ENCODE measurements at places on chromosomes 1 and 21.

DNA sequence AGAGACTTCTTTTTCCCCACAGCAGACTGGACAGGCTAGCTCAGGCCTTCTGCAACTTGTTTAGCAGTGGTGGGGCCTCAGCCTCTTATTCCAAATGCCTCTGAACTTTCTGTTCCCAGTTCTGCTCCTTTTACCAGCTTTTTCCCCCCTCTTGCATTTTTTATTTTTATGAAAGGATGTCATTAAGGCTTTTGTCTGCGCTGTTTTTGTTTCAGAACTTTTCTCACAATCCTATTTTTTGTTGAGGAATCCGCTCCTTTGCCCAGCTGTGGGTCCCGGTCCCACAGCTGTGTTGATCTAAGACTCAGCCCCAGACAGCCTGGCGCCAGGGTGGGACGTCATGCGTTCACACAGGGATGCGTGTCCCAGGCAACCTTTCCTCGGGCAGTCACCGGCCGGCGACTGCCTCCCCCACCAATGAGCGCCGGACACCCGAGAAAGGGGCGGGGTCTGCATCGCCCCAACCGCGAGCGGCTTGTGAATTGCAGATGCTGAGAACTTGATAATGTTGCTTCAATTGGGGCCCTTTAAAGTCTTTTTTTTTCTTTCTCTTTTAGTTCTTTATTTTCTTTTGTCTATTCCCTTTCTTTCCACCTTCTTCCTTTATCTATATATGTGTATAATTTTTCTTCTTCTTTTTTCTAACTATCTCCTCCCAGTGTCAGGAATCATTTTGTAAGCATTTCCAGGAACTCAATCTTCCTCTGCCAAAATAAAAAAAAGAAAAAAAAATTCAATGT is 3.0 kb upstream of the ID3 start:
- no peak for DNase-seq

DNA sequence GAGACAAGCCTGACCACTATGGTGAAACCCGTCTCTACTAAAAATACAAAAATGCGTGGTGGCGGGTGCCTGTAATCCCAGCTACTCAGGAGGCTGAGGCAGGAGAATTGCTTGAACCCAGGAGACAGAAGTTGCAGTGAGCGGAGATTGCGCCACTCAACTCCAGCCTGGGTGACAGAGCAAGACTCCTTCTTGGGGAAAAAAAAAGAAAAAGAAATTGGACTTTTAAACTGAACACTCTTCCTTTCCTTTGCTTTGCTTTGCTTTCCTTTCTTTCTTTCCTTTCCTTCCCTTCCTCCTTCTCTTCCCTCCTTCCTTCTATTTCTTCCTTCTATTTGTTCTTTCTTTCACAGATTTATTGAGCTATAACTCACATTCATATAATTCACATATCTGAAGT is 43.3 kb upstream of the PUM1 start:
- no peak for DNase-seq

DNA sequence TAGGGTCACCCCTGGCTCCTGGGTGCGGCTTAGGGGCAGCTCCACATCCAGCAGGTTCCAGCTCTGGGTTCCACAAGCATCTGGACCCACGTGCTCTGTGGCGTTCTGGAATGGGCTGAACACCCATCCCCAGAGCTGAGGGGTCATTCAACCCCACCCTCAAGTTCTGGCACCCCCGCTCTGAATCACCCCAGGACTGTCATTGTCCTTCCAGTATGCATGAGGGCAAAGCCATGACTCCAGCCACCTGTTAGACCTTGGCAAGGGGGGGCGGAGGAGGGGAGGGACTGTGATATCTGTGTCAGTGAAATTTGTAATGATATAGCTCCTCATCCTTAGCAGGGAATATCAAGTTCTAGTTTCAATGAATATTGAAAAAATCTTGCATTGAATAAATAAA is 12.3 kb downstream of the INSRR start:
- no peak for DNase-seq

DNA sequence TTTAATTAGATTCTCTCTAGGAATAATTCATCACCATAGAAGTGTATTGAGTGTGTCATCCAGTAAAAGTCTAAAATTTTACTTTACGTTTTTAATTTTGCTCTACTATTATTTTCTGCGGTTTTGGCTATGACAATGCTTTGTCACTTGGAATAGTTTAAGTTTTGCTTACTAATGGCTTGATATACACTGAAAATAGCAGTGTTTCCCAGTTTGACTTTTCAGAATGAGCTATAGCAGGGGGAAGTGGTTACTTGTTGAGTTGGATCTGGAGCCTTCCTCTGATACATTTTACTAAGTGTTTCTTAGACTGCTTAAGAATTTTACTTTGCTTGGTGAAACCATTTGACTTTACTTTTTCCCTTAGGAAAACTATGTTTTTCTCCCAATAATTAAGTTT is 5.0 kb downstream of the DNAJC16 start:
- no peak for DNase-seq

- no peak for DNase-seq
Observed at GRCh38 chr1:217026531-217026930, 303.3 kb upstream of the ESRRG start.

- no peak for DNase-seq
Observed at GRCh38 chr1:11768821-11769220, 6.8 kb downstream of the C1orf167 start.

- no peak for DNase-seq
Observed at GRCh38 chr1:166129006-166129405, 37.8 kb downstream of the FAM78B start.

Measured in stimulated activated CD8-positive, alpha-beta memory T cell treated with anti-CD3 and anti-CD28 coated beads, Interleukin-15, amount 100 ng/mL, for 24 hours (primary cell).